ENCODE measurements at places on chromosomes 12 and 14. TPM values are rescaled to one million over a fixed set of nuclear protein-coding genes. Genes with fewer than 3 reads are reported as not detected.

Gene WNT1
- not detected for total RNA-seq

Gene NKX2-1
- not detected for total RNA-seq

Gene TMEM52B
- total RNA-seq = 0.50 TPM

Gene FOXG1
- not detected for total RNA-seq

Gene RNASE3
- total RNA-seq = not detected

Gene TAS2R50
- total RNA-seq = 2.3 TPM

Gene COX8C
- 0.33 TPM for total RNA-seq

Gene MSI1
- total RNA-seq = under 0.01 TPM

Gene PTPN21
- total RNA-seq = 9.2 TPM

Gene FOXN3
- 27.9 TPM for total RNA-seq

Gene IFNG-AS1
- total RNA-seq = not detected

Gene GXYLT1
- 10.5 TPM for total RNA-seq

Gene POTEG
- total RNA-seq = not detected

Gene NYNRIN
- total RNA-seq = 8.2 TPM

Gene ENDOU
- 0.17 TPM for total RNA-seq

Gene HNF1A
- total RNA-seq = not detected

Gene AP1G2
- 9.2 TPM for total RNA-seq

Gene SLC8A3
- under 0.01 TPM for total RNA-seq

Gene ACVR1B
- 12.4 TPM for total RNA-seq

Gene CELA1
- total RNA-seq = not detected

Gene LPAR5
- not detected for total RNA-seq

Gene SERPINA10
- total RNA-seq = not detected

Gene CFAP251
- 7.9 TPM for total RNA-seq

Gene KRT6C
- not detected for total RNA-seq

Gene PTPN11
- total RNA-seq = 126 TPM

Gene KIF26A
- 2.0 TPM for total RNA-seq

Gene CD69
- total RNA-seq = not detected

Gene CARMIL3
- total RNA-seq = 0.17 TPM

Gene KRT6A
- not detected for total RNA-seq

Measured in fibroblast of lung (primary cell).